SIG-M5 (cell line): ENCODE measurements at places on chromosomes 11 and 22.

DNA sequence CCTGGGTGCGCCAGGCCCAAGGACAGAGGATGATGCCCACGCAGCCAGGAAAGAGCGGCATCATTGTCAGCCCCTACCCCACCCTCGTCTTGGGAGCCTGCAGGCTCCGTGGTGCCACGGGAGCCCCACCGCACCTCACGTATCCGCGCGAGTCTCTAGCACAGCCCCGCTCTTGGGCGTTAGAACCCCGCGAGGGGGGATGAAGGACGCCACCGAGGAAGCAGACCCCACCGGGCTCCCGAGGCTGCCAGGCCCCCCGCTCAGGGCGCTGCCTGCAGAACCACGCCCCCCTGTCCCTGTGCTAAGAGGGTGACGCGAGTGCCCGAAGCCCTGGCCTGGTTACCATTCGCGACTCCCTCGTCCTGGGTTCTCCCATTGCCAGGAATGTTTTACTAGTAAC lies 52.3 kb upstream of the MS4A8 start:
- DNase-seq = no peak

DNA sequence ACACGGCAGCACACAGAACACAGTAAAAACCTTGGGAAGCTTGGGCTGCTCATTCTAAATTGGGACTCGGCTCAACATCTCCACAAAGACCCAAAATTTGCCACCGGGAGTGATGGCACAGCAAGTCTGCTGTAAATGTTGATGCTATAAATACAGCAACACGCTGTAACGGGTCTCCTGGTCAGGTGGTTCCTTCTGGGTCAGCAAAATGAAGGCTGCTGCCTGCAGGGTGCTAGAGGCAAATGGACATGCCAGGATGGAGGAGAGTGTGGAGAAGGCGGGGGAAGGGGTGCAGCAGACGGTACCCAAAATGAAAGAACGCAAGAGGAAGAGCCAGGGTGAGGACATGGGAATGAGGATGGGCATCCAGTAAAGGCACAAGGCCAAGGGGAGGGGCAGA lies 30.4 kb downstream of the MAFF start:
- DNase-seq = no peak

GRCh38 chr22:46970411-46971098 lies 208.1 kb downstream of the TBC1D22A start:
- no peak for DNase-seq

GRCh38 chr11:35664977-35665441 lies 2.4 kb downstream of the TRIM44 start:
- DNase-seq = no peak

GRCh38 chr11:133928628-133929059 lies 28.1 kb downstream of the IGSF9B start:
- no peak for DNase-seq

DNA sequence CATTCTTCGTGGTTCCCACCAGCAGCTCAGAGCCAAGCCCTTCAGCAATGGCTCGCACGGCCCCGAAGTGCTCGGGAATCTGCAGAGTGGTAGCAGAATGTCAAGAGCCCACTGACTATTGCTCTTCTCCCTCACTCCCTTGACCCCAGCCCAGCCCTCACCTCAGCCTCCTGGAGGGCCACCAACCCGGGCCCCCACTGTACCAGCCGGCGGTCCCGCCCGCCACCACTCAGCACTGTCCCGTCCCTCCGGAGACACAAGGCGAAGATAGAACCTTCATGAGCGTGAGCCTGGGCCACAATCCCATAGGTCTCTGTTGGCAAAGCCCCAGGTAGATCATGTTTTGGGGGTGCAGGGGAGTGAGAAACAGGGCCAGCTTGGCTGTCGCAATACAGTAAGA lies 4.2 kb upstream of the MTA2 start:
- DNase-seq = no peak

- DNase-seq = no peak
These were observed 7.5 kb upstream of the SREBF2 start for GRCh38 chr22:41825376-41825775.

DNA sequence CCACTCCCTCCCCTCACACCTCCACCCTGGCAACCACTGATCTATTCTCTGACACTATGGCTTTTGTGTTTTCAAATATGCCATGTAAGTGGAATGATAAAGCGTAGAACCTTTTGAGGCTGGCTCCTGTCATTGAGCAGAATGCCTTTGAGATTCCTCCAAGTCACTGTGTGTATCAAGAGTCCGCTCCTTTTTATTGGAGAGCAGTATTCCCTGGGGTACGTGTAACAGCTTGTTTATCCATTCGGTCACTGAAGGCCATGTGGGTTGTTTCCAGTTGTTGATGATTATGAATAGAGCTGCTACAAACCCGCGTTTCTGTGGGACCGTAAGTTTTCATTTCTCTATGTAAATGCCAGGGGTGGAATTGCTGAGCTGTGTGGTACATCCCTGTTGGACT lies 10.3 kb downstream of the TP53I11 start:
- DNase-seq = no peak

- no peak for DNase-seq
These were observed 37.7 kb downstream of the NF2 start for GRCh38 chr22:29641042-29641699.

DNA sequence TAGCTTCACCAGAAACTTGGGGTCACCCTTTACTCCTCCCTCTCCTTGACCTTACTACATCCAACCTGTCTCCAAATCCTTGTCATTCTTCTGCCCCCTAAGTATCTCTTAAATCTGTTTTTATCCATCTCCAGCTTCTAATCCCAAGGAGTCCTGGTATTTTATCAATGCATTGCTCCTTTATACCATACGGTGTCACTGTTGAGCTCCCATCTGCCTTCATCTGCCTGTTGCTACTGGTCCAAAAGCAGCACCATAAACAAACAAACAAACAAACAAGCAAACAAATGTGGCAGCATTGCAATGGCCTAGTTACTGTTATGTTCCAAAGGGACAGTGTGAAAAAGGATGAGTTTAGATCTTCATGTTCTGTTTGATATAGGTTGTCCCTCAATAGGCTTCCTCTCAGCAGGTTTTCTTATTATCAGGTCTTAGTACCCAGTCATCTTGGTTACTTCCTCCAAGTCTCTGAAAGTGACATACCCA lies 34.2 kb downstream of the DNHD1 start:
- DNase-seq = no peak

DNA sequence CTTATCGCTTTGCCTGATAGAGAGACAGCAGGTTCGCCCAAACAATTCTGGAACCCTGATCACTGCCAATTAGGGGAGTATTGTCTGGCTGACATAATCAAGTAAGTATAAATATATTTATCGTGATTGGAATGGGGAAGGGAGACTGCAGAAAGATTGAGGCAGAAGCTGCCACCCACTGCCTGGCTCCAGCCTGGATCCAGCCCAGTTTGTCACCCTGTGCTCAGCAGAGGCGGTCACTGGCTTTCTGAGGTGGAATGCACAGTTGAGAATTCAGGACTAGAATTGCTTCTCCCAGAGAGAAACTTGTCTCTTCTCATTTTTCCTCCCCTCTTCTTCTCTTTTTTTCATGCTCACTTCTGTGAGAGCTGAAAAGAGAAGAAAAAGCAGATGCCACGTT lies 25.9 kb downstream of the GRAP2 start:
- DNase-seq = no peak

- no peak for DNase-seq
These were observed 44.6 kb upstream of the ZBED5 start for GRCh38 chr11:10902301-10903063.

DNA sequence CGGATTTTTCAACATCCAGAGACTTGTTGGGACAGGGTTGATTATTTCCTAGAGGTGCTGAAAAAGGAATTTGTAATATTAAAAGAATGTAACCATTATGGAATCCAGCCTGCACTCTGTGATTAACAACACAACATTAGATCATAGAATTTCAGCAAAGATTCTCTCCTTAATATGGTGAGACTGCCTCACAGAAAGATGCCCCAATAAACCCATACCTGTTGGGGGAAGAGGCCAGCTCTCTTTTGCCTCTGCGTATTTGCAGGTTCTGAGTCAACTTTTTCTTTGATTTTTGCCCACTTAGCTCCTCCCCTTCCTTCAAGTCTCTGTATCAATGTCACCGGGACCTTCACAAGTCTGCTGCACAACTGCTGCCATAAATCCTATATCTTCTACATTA lies 12.4 kb upstream of the MTMR3 start:
- DNase-seq = no peak

DNA sequence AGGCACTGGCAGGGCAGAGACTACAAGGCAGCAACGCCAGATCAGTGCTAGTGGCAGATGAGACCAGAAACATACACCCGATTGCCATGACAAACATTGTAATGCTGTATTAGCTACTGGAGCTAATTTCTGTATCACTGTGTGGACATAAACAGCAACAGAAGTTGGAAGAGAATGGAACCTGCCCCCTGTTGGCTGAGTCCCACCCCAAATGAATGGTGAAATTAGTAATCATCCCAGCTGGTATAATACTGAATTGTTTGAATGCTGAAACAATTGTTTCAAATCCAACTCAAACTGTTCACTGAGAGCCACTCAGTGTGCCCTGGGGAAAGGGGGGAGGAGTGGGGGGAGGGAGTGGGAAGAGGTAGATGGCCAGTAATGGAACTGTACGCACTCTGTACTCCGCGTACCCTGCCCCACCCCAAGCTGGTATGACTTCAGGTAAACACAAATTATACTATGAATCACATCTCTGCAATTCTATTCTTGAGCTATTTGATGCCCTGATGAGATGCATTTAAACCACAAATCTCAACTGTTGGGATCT lies 11.2 kb upstream of the BIRC3 start:
- no peak for DNase-seq

DNA sequence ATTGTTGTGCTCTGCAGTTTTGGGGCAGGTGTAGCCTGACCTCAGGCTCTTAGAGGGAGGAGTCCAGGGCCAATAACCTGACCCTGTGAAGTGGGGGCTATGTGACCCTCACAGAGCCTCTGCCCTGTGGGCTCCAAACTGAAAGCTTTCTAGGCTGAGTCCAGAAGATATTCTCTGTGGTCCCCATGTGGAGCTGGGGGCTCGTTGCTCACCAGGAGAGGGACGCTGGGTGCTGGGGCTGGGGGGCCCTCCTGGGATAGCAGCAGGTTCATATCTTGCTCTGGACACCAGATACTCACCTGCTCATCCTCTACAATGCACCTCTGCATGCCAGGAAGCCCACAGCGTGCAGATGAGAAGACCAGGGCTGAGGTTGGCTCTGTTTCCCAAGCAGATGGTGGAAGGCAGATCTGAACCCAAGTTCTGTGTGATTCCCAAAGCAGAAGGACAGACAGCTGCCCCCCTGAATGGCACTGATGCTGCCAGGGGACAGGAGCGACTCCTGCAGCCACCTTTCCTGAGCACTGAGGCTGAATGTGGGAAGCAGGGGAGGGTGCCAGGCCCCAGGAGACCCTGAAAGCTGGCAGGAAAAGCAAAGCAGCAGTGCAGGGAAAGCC lies 1022.0 kb downstream of the TBC1D22A start:
- no peak for DNase-seq

- DNase-seq = no peak
These were observed 88.8 kb upstream of the CLDN5 start for GRCh38 chr22:19612866-19613572.

GRCh38 chr11:122786896-122787295 lies 51.4 kb upstream of the CRTAM start:
- no peak for DNase-seq

DNA sequence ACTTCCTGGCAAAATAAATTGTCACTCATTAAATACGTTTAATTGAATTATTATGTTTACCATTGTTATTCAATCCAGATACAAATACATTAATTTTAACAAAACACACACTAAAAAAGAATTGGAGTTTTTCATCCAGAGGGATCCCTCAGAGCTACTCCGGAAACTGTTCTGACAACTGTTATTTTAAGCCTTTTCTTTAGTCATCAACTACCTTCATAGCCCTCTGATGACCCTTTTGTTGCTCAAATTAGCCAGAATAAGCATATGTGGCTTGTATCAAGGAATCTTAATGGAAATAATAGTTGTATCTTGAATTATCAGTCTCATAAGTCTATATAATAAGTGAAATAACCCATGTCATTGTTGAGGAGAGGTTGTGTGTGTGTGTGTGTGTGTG lies 405.4 kb upstream of the FAT3 start:
- no peak for DNase-seq

GRCh38 chr11:10429526-10429925 lies 25.5 kb upstream of the AMPD3 start:
- DNase-seq = no peak

GRCh38 chr11:32438866-32439489 lies 3.6 kb upstream of the WT1 start:
- DNase-seq = no peak

- DNase-seq = no peak
These were observed 31.6 kb downstream of the GRIA4 start for GRCh38 chr11:105641433-105641832.

- no peak for DNase-seq
These were observed 95.4 kb downstream of the MORC2 start for GRCh38 chr22:30873086-30873650.

GRCh38 chr22:24440718-24441405 lies 13.5 kb downstream of the ADORA2A start:
- DNase-seq = no peak

DNA sequence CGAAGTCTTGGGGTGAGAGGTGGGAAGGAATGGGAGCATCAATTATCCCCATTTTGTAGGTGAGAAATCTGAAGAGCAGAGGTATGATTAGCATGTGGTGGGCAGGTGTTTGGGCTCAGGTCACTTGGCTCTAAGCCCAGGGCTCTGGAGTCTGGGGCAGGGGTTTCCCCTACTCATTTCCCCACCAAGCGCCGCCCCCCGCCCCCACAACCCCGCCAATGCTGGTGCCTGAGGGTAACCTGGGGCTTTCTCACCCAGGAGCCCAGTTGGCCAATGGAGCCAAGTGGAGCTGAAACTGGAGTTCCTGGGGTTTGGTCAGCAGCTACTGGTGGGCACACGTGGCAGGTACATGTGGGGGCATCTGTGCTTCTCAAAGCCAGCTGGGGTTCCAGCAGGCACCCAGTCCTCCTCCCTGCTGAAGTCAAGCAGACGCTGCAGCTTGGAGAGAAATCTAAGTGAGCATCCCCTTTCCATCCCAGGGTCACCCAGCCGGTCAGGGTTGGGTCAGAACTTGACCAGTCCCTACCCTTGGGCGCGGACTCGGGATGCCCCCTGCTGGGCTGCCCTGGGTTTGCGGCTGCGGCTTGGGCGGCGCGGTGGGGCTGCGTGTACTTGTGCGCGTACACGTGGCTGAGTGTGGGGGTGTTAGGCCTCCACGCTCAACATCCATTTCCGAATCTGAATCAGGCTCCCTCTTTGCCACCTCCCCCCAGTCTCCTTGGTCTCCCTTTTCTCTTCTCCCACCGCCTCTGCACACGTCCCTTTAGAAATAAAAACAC lies 1.7 kb upstream of the CHRM1 start:
- no peak for DNase-seq

- DNase-seq = no peak
These were observed 108.9 kb upstream of the SLC5A12 start for GRCh38 chr11:26830757-26831156.
